ENCODE measurements at places on chromosomes 1 and 21. TPM values are rescaled to one million over a fixed set of nuclear protein-coding genes. Genes with fewer than 3 reads are reported as not detected.

The CYP4A22 gene
- total RNA-seq = not detected

The LRRC38 gene
- total RNA-seq = not detected

The CNIH3 gene
- 18.7 TPM for total RNA-seq

The KLHL21 gene
- 13.0 TPM for total RNA-seq

The IRF6 gene
- 64.8 TPM for total RNA-seq

The SPRR2G gene
- total RNA-seq = not detected

The DNTTIP2 gene
- total RNA-seq = 8.7 TPM

The CADM3 gene
- total RNA-seq = 7.8 TPM

The AMY1C gene
- total RNA-seq = not detected

The MMP23B gene
- 19.3 TPM for total RNA-seq

- DNase-seq = no peak
Observed at GRCh38 chr1:170247751-170248521, 102.2 kb downstream of the NTMT2 start.

- DNase-seq = no peak
Observed at GRCh38 chr1:179177182-179177581, 52.3 kb downstream of the ABL2 start.

DNA sequence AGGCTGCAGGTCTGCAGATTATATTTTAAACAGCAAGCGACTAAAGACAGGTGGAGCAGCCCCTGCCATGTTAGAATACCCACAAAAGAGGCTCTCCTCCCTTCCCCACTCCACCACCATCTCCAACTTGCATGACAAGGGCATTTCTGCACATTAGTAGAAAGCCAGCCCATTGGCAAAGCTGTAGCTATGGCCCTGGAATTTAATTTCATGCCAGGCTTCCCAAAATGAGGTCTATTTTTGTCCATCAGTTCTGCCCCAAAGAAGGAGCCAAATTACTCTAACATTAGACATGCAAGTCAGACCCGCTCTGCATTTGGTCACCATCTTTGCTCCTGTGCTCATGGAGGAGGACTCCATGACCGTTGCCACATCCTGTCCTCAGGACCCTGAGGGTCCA, 115.2 kb downstream of the LAMC2 start:
- DNase-seq = no peak

DNA sequence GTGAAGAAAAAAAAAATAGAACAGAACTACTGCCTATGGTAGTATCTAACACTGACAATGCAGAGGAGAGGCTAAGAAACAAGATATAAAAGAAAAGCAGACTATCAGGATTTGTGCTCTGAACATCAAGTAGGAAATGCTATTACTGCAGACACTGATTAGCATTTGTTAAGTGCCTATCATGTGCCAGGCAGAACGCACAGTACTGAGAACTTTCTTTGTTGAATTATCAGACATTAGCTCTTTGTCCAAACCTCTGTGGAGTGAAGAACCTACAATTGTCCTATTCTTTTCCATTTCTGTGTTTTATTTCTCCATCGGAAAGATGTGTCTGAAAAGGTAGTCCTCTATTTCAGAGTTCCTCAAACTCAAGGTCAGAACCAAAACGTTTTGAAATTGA, 30.5 kb upstream of the DISP1 start:
- no peak for DNase-seq

GRCh38 chr1:22204989-22205913, 62.4 kb upstream of the WNT4 start:
- peak; percentile 46 for DNase-seq

DNA sequence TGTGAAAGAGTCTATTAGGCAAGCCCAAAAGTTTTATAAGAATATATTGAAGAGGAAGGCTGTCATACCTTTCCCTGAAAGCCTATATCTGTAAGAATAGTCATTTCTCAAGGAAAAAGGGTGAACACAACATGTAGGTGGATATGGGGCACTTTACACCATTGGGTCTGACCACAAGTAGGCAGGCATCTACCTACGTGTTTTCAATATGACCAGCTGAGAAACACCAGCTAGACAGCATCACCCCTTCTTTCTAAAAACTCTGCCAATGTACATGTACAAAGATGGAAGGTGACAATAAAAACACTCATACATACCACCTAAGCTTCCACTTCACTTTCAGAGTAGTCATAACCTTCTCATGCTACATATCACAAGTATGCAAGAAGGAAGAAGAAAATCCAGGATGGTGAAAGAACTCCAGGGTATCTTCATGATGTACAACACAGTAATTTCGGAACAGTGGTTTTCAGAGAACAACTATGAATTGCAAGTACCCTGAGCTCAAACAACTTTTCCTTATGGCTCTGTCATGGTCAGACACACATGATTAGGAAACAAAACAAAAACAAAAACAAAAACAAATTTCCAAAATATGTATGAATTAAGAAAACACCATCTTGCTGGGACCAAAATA, 98.5 kb upstream of the ADGRL2 start:
- no peak for DNase-seq

GRCh38 chr1:11691302-11691914, at the start of gene DRAXIN:
TSS of gene DRAXIN (plus strand) at chr1:11691710. CDS start at chr1:11706259, 14,549 bp downstream.
- DNase-seq = no peak

GRCh38 chr1:110060034-110060661, 10.3 kb downstream of the ALX3 start:
- peak; percentile 58 for DNase-seq

GRCh38 chr1:205287076-205287475, 34.5 kb downstream of the NUAK2 start:
- DNase-seq = no peak

DNA sequence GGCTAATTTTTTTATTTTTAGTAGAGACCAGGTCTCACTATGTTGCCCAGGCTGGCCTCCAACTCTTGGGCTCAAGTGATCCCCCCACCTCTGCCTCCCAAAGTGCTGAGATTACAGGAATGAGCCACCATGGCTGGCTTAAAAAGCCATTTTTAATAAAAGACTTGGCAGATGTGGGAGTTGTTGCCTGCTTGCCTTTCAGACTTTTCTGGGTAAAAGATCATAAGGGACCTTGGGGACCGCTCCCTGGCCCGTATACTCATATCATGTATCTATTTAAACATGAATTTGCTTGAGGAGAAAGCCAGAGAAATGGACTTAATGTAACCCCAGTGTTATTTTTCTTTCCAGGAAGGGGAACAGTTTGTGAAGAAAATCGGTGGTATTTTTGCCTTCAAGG, 23.4 kb upstream of the PODN start:
- DNase-seq = no peak

- DNase-seq = no peak
Observed at GRCh38 chr1:91818713-91818975, 67.3 kb downstream of the TGFBR3 start.

DNA sequence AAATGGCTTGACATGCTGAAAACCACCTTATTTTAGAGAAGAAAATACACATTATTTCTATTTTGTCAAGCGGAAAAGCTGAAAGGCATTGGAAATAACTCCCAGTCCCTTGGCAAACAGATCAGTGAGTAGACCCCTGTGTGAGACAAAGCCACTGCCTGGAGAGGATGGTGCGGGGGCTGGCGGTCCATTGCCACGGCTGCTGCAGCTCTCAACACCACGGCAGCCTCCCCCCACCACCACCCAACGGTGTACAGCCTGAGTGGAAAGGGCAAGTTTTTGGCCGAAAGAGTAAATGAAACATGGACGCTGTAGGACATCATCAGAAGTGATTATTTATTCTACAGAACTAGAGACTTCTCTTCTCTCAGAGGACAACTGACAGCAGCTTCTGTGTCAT, 84.6 kb downstream of the PEX14 start:
- no peak for DNase-seq

DNA sequence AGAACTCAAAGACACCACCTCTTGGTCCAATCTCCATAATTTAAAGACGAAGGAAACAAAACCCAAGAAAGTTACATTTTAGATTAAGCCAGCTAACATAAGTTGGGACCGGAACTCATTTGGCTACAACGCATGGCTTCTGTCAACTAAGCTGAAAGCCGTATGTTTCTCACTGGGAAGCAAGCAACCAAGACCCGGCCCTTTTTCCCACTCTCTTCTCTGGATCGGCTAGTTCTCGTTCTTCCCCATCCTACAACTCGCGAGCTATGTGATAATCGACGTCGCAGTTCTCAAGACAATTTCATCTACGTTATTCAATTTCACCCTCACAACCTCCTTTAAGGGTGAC, 601 bp downstream of the CCT8 start:
- DNase-seq = no peak

DNA sequence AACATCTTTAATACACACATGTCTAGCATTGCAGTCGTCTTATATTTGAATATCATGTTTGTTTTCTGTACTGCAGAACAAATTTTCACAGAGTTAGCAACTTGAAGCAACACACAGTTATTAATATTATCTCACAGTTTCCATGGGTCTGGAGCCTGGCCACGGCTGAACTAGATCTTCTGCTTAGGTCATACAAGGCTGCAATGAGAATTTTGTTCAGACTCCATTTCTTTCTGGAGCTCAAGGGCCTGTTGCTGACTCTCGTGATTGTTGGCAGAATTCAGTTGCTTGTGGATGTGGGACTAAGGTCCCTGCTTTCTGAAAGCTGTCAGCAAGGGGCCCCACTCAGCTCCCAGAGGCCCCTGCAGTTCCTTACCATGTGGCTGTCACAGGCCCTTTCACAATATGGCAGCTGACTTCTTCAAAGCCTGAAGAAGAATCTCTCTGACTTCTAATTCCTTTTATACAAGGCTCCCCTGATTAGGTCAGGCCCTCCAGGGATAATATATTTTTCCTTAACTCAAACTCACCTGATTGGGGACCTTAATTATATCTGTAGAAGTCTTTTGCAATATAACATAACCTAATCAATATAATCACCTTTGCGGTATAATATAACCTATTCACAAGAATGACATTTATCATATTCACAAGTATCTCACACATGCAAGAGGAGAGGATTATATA, 296.3 kb downstream of the NFIA start:
- DNase-seq = no peak

GRCh38 chr1:201023920-201024624, 558 bp upstream of the KIF21B start:
- no peak for DNase-seq

DNA sequence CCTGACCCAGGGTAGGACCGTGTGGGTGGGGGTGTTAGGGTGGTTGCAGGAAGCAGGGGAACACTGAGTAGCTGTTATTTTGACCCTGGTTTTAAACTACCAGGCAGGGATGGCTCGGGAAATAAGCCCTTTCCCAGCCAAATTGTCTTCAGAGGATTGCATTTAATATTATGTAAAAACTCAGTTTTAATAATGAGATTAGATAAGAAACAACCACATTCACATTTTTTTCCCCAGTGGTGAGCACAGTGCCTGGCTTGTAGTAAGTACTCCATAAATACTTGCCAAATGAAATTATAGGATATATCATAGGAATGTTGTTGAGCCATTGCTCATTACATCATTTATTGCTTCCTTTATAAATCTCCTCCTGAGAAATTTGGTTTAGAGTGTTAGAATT, 3.1 kb upstream of the ACP6 start:
- DNase-seq = no peak

GRCh38 chr1:17569200-17570139, 30.0 kb downstream of the ARHGEF10L start:
- DNase-seq = peak; percentile 88

GRCh38 chr1:216700779-216701178, 22.4 kb downstream of the ESRRG start:
- DNase-seq = no peak

- peak; percentile 89 for DNase-seq
Observed at GRCh38 chr1:30779294-30780071, 21.9 kb upstream of the LAPTM5 start.

- DNase-seq = no peak
Observed at GRCh38 chr1:18852501-18852900, 7.0 kb downstream of the TAS1R2 start.

DNA sequence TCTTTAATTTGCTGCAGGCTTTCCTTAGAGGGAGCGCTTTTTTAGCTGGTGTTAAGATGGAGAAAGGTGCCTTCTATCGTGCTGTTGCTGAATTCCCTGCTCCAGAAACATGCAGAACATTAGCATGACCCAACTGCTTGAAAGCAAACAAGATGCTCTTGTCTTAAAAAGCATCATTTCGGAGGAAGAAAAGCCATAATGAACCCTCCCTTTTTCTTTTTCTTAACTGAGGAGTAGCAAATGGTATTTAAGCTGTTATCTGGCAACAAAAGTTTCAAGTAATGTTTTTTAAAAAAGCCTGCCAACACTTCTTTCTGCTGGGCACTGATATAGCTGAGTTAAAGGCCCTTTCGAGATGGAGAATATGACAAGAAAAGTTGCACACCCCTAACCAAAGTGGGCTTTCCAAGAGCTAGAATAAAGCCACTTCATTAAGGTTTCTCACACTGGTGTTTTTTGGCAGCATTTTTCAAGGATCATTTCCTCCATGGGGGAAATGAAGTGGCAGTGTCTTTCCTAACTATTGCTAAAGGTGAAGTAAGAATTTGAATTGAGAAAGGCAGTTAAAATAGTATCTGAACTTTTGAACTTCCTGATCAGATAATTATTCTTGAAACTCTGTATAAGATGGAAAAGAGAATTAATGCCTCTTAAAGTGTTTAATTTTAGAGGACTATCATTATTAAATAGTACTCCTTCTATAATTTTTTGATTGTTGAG, 38.8 kb downstream of the ST6GALNAC5 start:
- DNase-seq = no peak

DNA sequence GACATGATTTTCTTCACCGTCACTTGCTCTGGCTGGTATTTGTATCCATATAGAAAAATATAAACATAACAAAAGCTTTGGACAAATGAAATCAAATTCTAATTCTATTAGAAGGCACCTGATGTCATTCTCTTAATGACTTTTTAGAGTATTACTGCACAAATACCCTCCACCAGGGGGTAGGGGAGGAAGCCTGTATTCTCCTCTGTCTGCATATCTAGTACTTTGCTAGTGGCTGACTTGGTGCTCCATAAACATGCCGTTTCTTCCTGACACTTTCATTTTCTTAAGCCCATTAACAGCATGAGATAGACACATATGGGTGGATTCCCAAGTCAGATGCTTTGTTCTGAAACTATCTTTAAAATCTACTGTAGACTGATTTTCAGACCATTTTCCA, 20.6 kb upstream of the KCNJ15 start:
- DNase-seq = no peak

DNA sequence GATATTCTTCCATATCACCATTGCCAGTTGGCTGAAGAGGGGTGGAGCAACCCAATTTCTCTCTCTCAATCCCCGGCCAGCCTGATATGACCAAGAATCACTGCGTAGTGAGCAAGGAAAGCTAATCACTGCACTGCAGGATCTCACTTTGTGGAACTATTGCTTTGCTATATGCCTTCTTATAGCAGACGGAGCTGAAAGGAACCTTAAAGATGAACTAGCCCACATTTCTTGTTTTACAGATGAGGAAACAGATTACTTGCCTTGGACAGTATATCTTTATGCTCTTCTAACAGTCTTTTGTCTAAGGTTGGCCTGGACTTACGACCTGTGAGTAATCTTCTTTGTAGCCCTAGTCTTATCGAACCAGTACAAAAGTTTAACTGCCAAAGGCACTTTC, 7.6 kb downstream of the APOBEC4 start:
- no peak for DNase-seq

GRCh38 chr1:228872080-228872479, 136.8 kb downstream of the RHOU start:
- no peak for DNase-seq

- peak; percentile 71 for DNase-seq
Observed at GRCh38 chr1:24536391-24536840, 19.5 kb upstream of the NCMAP start.

GRCh38 chr21:41783476-41784180, 16.8 kb upstream of the RIPK4 start:
- DNase-seq = peak; percentile 85

GRCh38 chr1:185696422-185697150, 37.6 kb upstream of the HMCN1 start:
- DNase-seq = no peak
